ENCODE measurements at places on chromosomes 6 and 20. TPM values are rescaled to one million over a fixed set of nuclear protein-coding genes. Genes with fewer than 3 reads are reported as not detected.

Gene GTSF1L
- not detected for total RNA-seq

Gene DPPA5
- total RNA-seq = not detected

Gene BFSP1
- 2.5 TPM for total RNA-seq

Gene NMBR
- total RNA-seq = not detected

Gene DDX43
- 0.15 TPM for total RNA-seq

Gene KIF25
- not detected for total RNA-seq

Gene TMEM14C
- total RNA-seq = 114 TPM

Gene ACOT8
- 33.2 TPM for total RNA-seq

Gene FERMT1
- 1.3 TPM for total RNA-seq
